ENCODE measurements at places on chromosomes 3 and 15.
A peak's percentile ranks its signal among the peaks of the same experiment; 100 is the strongest.

DNA sequence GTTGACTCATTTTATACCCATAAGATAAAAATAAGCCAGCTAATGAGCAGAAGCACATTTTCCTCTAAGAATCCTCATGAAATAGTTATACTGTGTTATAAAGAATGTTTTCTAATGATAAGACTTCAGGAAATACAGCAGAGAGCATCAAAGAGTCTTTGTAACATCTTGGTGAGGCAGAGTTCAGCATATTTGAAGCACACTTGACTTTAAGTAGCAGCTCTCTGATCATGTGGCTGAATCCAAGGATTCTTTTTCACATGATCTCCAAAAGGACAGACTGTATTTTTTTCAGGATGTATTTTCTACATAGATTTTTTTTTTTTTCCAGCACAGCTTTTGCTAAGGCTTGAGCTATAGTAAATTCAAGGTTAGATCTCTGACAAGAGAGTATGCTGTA is 195.1 kb downstream of the SI start:
- DNase-seq = no peak

- DNase-seq = no peak
Observed at GRCh38 chr3:158743664-158744566, 11.7 kb upstream of the RARRES1 start.

DNA sequence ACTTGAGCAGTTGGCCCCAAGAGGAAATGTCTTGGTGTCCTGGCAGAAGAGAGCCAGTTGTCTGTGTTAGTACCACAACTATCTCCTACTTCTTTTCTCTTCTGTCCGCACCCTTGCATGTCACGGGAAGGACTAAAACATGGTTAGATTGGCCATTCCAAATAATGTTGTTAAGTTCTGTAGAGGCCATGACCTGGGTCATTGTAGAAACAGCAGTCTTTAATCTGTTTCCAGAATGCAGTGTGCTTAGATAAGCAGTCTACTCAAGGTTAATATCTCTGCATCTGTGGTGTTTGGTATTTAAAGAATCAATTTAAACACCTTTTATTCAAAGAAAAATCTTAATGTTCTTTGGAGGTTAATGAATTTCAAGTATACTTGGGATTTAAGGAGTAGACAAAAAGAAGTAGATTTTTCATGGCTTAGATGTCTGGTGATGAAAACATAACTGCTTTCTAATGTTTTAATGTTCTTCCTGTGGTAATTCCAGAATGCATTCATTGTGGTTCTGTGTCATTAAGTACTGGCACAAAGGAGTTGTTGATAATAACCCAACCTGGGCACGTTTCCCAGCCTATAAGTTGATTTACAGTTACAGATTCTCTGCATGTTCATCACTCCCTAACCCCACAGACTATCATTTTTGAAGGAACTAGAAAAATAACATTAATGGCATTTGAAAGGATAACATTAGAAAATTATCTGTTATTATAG is 58.9 kb downstream of the TMEM108 start:
- DNase-seq = no peak

DNA sequence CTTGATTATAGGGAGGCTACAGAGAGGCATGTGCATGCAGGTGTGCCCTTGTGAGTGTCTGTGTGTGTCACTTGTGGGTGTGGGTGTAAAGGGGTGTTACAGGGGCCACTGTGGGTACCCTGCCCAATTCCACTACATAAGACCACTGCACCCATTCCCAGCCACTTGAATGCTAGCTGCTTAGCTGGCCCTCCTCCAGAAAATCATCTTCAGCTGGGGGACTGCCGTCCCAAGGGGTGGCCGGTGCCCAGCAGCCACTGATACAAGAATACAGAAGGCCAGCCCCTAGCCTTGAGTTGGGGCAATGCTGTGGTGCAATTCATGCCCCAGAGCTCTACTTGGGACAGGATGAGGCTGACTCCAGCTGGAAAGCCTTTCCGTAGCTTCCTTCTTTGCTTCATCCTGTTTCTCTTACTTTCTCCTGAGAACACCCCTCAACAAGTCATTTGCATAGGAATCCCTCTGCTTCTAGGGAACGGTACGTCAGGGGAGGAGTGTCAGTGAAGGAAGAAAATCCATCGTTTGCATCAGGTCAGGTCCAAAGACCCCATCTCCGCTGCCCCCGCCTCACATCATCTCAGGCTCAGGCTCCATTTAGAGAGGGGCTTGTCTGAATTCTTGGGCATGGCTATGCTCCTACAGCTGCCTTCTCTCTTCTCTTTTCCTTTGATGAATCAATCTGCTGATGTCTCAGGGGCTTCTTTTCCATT is 72.0 kb downstream of the SCN5A start:
- no peak for DNase-seq

DNA sequence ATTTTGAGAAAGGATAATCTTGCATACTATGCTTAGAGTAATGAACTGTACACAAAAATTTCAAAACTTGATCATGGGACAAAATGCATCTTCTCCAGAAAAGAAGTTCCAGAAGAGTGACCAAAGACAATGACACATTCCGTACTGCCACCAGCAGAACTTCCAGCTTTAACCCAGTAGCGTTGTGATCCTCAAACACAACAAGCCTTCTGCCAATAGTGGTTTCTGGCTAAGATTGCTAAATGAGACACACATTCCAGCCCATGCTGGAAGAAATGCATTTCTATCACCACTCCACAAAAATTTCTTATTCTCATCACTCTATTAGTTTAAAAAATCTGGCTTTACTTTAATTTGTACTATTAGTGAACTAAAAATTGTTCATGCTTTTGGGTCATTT is 334.9 kb downstream of the TBC1D5 start:
- no peak for DNase-seq

GRCh38 chr3:109927726-109928125 is 590.4 kb upstream of the DPPA4 start:
- no peak for DNase-seq

DNA sequence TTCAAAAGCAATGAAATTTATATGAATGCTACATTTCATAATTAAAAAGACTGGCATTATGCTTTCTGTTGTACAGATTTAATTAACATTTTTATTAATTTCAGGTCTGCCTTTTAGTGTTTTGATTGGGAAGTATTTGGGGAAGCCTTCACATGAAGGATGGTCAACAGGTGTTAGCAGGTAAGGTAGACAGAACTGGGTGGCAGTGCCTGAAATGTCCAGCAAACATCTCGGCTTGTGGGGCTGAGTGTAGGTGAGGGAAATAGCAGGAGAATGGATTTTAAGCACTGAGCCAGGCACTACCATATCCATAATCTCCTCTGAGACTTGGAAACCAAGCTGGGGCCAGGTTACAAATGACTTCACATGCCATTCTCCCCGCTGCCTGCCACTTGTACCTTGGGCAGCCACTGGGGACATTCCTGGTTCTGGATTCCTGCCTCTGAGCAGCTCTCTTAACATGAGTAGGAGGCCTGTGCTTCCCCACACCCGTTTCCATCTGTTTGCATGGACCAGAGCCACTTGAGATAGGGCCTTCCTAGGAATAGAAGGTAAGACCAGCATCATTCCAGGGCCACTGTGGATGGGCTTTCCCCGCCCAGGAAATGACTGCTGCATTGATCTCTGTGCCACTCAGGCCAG is 125.9 kb upstream of the HES1 start:
- no peak for DNase-seq

- DNase-seq = no peak
Observed at GRCh38 chr3:71156062-71156665, 427.4 kb downstream of the FOXP1 start.

DNA sequence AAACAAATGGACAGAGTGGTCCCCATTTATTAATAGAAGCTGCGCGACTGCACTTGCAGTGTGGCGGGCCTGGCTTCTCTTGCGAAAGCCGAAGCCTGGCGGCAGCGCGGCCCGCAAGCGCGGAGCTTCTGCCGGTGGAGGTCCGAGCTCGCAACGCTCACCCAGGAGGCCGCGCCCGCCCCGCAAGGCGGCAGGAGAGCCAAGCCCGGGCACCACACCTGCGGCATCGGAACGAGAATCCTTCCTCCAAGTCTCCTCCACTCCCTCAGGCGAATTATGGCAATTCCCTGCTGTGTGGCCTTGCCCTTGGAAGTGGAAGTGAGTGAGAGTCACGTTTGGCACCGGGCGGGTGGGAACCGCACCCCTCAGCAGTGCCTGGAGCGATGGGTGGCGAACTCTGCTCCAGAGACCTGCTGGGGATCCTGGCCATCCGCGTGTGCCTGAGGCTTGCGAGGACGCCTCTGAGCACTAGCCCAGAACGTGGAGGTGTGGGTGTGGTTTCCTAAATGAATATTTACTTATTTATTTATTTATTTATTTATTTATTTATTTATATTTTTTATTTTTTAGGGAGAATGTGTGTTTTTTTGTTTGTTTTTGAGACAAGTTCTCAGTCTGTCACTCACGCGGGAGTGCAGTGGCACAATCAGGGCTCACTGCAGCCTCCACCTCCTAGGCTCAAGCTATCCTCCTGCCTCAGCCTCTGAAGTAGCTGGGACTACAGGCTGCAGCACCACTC is 133.7 kb upstream of the UBE2E1 start:
- no peak for DNase-seq

DNA sequence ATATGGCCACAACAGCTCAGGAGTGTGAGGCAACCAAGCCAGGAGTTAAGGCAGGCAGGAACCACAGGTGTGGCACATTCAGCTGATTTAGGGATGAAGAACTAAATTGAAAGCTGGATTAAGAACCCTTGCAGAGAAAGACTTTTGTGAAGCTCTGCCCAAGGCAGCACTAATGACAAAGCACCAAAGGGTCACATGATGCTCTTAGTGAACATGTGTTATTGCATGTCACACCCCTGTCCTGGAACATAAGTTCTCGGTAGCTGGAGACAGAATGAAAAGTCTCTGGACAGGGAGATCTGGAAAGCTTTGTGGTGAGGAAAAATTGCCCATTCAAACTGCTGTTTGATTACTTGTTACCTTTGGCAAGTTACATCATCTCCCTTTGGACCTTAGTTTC is 3.2 kb downstream of the EAF1 start:
- no peak for DNase-seq

DNA sequence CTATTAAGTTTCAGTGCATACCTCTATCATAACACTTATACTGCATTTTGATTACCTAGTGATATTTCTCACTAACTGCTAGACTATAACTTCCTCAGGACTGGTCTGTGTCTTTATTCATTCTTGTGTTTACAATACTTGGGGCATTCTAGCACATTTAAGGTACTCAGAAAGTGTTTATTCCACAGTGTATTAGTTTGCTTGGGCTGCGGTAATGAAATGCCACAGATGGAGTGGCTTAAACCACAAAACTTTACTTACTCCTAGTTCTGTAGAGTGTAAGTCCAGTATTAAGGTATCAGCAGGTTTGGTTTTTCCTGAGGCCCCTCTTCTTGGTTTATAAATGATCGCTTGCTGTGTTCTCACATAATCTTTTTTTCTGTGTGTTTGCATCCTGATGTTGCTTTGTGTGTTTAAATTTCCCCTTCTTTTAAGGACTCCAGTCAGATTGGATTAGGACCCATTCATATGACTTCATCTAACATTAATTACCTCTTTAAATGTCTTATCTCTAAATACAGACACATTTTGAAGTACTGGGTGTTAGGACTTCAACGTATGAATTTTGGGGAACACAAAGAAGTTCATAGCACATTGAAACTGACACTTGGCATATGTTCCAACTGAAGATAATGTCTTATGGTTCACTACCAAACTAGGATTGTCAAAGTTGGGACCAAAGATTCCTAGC is 23.9 kb downstream of the RNF111 start:
- no peak for DNase-seq

- DNase-seq = no peak
Observed at GRCh38 chr3:115270849-115271248, 123.8 kb upstream of the ZBTB20 start.

DNA sequence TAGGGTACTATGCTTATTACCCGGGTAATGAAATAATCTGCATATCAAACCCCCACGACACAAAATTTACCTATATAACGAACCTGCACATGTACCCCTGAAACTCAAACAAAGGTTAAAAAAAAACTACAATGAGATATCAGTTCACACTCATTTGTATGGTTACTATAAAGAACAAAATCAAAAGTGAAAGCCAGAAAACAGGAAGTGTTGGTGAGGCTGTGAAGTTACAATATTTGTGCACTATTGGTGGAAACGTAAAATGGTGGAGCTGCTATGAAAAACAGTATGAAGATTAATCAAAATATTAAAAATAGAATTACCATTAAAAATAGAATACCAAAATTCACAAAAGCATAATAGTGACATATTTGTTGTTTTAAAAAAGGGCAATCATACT is 128.9 kb downstream of the ZIC1 start:
- DNase-seq = no peak

GRCh38 chr15:44075535-44075934 is 119.5 kb downstream of the FRMD5 start:
- no peak for DNase-seq

- DNase-seq = no peak
Observed at GRCh38 chr3:181103605-181104004, 114.1 kb upstream of the DNAJC19 start.

DNA sequence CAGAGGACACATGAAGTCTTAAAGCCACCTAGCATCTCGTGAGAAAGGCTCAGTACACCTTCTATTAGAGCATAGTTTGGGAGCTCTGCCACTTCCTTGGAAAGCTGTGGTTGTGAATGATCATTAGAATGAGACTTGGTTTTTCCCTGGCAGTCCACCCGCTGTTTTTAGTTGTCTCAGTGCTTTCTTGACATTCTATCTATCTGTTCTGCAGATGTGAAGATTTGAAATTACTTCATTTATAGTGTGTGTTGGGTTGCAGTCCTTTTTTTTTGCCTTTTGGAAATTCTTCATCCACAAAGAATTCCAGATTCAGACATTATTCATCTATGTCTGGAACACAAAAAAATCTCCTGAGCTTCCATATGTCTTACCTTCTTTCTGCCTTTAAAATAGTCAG is 23.7 kb downstream of the PPP2R3A start:
- DNase-seq = peak; percentile 25

GRCh38 chr3:133620066-133620784 is 41.5 kb downstream of the TOPBP1 start:
- DNase-seq = no peak

DNA sequence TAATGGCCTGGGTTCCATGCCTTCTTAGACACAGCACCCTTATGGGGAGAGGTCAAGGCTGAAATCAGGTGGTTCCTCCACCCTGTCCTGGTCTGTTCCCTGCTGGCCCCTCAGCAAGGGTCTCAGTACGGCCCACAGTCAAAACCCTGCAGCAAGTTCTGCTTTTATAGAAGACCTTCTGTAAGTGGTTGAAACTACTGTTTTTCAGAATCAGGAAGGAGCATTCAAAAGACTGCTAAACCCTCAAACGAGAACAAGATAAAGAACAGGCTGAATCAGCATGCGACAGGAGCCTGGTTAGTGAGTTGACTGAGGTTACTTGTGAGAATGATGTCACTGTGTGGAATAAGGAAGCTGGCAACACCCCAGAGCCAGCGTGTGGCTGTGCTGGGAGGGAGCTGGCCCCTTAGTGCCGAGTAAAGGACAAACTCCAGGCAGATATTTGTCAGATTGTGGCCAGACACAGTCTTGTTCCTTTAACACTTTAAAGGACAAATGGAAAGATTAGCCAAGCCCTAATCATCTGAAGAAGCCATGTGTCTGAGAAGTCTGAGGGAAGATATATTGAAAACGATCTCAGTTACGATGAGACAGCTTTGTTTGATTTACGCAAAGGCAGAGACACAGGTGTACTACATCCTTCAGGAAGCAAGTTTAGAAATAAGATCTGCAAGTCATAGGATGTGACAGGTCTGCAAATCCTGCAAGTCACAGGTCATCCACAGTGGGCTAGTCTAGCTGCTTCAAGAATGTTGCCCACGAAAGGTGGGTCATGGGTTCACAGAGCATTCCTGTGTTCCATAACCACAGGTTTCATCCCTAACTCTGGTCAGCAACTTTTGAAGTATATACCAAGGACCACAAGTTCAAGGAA is 54.0 kb downstream of the B3GNT5 start:
- no peak for DNase-seq

Measured in AG09309 (cell line).